ENCODE measurements at places on chromosomes 6 and 20. TPM values are rescaled to one million over a fixed set of nuclear protein-coding genes. Genes with fewer than 3 reads are reported as not detected.

TGM2 gene
- 10.0 TPM for total RNA-seq

CLPSL2 gene
- not detected for total RNA-seq

CARMIL1 gene
- 10.7 TPM for total RNA-seq

PDYN gene
- total RNA-seq = not detected

FOXF2 gene
- total RNA-seq = 0.23 TPM

DAAM2 gene
- total RNA-seq = 1.9 TPM

MTFR2 gene
- 9.1 TPM for total RNA-seq

SGK2 gene
- not detected for total RNA-seq

ERVFRD-1 gene
- total RNA-seq = not detected

SIRPA gene
- total RNA-seq = 31.1 TPM

NFATC2 gene
- total RNA-seq = 0.21 TPM

RIMS1 gene
- total RNA-seq = 0.35 TPM

WFDC10B gene
- not detected for total RNA-seq

LCA5 gene
- 1.3 TPM for total RNA-seq

SLC17A2 gene
- total RNA-seq = not detected
